ENCODE measurements at places on chromosomes 4 and X.
A peak's percentile ranks its signal among the peaks of the same experiment; 100 is the strongest.

- DNase-seq: no peak
These were observed 19.3 kb downstream of the DMP1 start for GRCh38 chr4:87669373-87669772.

GRCh38 chr4:19346636-19347035 is 905.1 kb upstream of the SLIT2 start:
- DNase-seq: no peak

GRCh38 chr4:45064741-45065140 is 338.4 kb upstream of the GNPDA2 start:
- DNase-seq: no peak

GRCh38 chr4:152707632-152708031 is 27.8 kb upstream of the TMEM154 start:
- no peak for DNase-seq

DNA sequence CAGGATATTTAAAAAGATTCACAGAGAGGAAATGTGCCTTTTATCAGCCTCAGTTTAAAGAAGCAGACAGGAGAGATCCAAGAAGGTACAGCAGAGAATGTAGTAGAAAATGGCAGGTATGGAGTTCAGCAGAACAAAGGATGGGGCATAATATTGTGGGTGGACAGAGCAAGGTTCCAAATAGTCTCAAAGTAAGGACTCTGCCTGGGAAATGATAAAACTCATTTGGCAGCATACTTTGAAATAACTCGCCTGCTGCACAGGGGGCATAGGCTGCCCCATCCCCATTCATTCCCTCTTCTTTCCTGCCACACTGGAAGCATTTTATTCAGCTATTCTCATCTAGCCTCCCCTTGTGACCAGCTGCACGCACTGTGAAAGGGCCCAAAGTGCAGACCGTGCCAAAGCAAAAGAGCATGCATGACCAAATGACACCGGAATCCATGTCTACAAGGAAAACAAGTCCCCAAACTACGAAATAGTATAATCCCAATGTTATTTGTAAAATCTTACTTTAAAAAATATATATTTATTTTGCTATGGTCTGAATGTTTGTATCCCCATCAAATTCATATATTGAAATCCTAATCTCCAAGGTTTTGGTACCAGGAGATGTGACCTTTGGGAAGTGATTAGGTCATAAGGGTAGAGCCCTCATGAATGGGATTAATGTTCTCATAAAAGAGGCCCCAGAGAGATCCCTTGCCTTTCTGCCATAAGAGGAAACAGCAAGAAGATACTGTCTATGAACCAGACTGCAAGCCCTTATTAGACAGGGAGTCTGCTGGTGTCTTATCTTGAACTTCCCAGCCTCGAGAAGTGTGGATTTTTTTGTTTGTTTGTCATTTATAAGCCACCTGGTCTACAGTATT is 77.4 kb upstream of the PRSS48 start:
- no peak for DNase-seq

GRCh38 chr4:120052856-120053255 is 13.8 kb downstream of the MAD2L1 start:
- DNase-seq: no peak

DNA sequence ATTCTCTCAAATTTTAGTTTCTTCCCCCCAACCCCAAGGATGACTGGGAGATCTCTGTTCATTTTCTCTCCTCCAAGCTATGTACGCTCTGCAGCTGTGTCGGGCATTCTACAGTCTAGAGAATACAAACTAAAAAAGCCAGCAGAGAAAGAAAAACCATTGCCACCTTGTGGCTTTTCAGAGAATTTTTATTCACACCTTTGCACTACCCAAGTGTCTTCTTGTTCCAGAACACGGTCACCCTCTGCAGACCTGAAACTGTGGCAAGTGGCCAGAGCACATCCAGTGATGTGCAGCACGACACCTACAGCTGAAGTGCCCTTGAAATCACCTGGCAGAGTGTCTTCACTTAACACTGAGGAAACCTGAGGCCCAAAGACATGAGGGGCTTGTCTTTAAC is 68.6 kb downstream of the CHST7 start:
- no peak for DNase-seq

DNA sequence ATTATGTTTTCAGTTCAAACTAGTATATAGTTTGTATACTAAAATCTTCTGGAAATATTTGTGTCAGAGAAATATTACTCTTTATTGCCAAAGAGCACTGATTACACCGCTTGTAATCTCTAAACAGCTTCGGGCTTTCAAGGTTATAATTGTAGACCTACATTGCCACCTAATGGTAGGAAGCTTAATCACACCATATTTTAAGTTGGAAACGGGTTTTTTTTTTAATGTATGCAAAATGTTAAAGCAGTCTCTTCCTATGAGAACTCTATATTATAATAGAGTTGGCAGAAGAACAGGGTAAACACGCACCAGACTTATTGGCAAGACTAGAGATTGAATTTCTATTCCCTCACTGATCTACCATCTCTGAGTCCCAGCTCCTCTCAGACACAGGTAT is 19.5 kb upstream of the NFXL1 start:
- no peak for DNase-seq

- no peak for DNase-seq
These were observed 179.2 kb upstream of the PCDH18 start for GRCh38 chr4:137711502-137711901.

- DNase-seq: no peak
These were observed 20.1 kb downstream of the HPRT1 start for GRCh38 chrX:134480061-134480460.

DNA sequence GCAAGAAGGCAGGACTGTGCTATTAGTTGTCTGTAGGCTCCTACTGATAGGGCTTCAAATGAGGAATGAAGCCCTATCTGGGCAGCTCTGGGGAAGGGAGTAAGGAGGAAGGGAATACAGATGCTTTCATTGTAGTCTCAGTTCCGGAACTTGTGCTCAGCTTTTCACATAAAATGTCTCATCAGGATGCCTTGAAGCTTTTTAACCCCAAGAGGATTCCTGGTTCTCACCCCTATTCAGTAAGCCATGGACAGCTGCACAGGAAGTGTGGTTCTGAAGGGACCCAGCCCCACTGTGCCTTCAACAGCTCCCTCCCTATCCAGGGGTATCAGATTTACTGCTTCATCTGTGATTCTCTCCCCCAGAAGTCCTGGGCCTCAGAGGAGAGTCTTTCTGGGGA is 5.0 kb downstream of the ARMCX5 start:
- no peak for DNase-seq

- no peak for DNase-seq
These were observed 19.4 kb upstream of the YTHDC1 start for GRCh38 chr4:68369142-68369805.

DNA sequence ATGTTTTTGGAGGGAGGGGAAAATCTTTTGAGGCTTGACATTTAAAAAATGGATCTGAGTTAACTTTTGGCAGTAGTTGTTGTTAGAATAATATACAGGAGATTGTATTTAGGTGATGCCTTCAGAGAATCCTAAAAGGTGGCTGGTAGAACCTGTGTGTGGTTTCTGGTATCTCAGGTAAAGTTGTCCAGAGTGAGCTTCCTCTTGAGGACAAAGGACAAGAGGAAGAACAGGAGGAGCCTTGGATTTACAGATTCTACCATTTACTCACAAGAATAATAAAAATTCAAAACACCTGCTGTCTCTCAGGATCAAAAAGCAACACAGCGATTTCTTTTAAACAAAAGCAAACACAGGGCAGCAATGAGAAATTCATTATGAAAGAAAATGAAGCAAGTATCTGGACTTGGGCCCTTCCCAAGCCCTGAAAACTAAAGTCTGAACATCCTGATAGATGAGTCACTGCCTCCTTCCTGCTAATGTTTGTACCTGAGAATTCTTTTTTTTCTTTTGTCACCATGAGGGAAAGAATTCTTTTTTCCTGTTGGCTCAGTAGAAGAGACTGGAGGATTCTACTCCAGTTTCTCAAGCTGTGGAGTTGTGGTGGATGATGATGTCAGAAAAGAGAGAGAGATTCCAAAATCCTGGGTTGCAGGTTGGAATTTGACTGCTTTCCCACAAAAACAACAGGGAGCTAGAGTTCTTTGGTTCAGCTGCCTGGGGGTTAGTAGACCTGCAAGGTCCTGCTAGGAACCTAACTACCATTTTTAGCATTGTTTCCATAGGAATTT is 31.5 kb upstream of the RAPGEF2 start:
- no peak for DNase-seq

GRCh38 chr4:114875630-114876029 is 237.8 kb downstream of the NDST4 start:
- no peak for DNase-seq

DNA sequence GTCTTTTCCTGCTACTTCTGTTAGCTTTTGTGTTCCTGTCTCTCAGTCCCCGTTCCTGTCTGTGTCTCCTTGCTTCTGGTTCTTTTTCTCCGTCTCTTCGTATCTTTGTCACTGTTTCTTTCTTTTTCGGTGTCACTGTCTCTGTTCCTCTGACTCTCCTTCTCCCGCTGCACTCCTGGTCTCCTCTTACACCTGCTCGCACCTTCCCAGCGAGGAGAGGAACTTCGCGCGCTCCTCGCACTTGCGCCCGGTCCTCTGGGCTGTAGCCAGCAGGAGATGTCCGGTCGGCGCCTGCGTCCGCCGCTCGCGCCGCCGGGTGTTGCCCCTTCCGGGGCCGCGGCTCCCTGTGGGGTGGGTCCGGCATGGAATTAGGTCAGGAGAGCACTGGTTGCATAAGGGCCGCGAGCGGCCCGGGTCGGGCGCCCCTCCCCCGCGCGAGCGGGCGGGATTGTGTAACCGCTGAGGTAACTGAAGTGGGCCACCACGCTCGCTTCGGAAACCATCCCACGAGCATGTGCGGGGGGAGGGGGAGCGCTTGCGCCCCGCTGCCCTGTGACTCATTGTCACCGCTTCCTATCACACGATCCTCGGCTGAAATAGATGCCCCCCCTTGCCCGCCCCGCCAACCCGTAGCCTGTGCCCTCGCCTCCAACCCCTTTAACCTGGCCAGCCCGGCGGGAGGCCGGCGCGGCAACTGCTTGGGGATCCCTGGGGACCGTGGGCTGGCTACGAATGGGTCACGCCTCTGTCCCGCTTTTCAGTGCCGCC is 1.6 kb downstream of the LONRF3 start:
- DNase-seq: no peak

GRCh38 chrX:67543818-67544217 is at the start of gene AR:
Gene AR (plus strand): TSS chrX:67544021. CDS start chrX:67545147, 1,126 bp downstream.
- no peak for DNase-seq

- no peak for DNase-seq
These were observed 63.1 kb downstream of the RTL3 start for GRCh38 chrX:78595901-78596502.

DNA sequence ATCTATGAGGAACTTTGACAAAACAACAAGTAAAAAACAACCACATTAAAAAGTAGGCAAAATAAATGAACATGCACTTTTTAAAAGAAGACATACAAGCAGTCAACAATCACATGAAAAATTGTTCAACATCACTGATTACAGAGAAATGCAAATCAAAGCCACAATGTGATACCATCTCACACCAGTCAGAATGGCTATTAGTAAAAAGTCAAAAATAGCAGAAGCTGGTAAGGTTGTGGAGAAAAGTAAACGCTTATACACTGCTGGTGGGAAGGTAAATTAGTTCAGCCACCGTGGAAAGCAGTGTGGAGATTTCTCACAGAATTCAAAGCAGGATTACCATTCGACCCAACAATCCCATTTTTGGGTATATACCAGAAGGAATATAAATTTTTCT is 17.0 kb upstream of the LNX1 start:
- peak; percentile 45 for DNase-seq

GRCh38 chrX:152641996-152642395 is 4.3 kb downstream of the GABRQ start:
- no peak for DNase-seq

DNA sequence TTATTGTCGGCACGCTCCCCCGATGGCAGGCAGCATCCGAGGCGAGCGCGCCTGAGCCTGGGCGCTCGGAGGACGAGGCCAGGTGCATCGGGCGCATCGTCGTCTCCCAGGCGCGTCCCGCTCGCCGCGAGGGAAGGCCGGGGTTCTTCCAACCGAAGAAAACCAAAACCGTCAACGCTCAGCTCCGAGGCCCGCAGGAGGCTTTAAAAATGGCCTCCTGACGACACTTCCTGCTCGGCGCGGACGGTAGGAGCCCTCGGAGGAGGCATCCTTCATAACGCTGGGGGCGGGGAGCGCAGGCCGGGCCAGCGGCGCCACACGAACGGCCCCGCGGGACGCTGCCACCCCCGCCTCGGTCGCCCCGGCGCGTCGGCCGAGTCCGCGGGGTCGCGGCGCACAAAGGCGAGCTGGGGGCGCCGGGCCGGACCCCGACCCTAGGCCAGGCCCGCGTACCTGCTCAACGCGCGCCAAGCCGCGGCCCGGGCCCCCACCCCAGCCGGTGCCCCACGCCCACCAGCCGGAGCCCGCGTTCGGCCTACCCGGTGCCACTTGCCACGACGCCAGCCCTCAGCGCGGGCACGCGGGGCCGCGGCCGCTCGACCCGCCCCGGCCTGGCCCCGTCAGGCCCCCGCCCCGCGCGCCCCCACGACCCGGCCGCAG is 501 bp downstream of the ZNF518B start:
- no peak for DNase-seq

DNA sequence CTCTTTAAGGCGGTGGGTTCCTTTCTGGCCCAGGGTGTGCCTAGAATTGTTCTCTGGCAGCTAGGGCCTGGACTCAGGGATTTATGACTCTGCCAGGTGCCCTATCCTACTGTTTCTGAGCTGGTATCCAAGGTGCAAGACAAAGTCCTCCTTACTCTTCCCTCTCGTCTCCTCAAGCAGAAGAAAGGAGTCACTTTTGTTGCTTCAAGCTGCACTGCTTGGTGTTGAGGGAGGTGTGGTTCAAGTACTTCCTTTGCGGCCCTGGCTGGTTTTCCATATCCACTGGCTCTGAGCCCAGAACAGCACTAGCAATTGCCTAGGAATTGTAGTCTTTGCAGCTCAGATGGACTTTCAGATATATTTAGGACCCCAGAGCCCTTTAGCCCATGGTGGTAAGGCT is 39.3 kb downstream of the RTL3 start:
- DNase-seq: no peak

DNA sequence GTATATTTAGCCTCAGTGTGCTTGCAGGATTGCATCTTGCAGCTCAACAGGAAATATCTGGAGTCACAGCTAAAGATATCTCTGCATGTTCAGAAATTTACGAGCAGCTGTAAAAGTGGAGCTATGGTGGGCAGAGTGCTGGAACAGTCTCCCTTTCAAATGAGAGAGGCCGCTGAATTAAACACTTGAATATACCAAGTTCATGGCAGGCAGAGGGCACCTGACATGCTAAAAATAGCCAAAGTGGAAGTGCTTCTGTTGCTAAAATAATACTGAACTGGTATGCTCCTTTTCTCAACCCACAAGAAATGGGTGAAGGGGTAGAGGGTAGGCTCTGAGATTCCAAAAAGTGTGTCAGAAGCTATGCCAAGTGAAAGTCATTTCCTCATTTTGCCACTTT is 98.1 kb downstream of the MGST2 start:
- no peak for DNase-seq

DNA sequence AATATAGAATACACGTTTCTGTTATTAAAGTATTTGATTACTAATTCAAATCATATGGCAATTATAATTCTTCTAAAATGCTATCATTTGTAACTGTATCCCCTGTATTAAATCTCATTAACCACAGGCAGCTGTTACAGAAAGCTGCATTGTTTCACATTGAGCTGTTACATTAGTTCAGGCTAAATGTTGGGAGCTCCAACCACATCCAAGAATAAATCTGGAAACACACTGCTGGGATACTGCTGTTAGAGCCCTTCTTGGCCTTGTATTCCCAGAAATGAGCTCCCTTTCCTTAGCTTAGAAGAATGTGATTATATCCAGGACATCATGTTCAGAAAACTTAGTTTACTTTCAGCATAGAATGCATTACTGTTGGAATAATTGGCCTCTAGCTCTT is 48.2 kb downstream of the GUCY1B1 start:
- DNase-seq: no peak

Measured in GM12878 (cell line).